ENCODE measurements at places on chromosomes 5 and 9.

DNA sequence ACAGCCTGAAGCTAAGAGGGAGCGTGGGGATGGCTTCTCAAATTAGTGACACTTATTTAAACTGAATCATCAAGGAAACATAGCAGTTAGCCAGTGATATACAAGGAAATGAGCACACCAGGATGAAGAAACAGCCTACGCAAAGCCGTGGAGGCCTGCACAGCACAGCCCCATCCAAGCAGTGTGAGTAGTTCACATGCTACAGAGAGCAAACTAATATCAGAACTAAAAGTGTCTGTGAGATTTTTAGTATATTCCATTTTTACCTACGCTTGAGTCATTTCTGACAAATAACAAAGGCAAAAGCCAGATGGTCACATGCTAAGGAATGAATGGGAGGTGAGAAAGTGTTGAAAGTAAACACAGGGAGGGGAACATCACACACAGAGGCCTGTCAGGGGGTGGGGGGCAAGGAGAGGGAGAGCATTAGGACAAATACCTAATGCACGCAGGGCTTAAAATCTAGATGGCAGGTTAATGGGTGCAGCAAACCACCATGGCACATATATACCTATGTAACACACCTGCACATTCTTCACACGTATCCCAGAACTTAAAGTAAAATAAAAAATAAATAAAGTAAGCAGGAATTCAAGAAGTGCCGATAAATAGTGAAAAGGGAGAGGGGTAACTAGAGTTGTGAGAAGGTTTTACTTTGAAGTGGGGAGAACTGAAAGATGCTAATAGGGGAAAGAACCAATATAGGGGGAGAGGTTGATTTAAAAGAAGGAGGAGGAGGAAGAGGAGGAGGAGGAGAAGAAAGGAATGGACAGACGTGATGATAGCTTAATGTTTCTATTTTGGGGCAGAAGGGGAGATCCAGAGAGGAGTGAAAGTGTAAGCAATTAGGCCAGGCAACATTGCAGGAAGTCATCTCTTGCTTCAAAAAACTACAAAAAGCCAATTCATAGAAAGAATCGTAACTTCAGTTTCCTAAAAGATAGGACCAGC is 100.9 kb upstream of the PTGER4 start:
- no peak for DNase-seq

- DNase-seq = no peak
Observed at GRCh38 chr9:120698766-120699165, 15.5 kb downstream of the MEGF9 start.

DNA sequence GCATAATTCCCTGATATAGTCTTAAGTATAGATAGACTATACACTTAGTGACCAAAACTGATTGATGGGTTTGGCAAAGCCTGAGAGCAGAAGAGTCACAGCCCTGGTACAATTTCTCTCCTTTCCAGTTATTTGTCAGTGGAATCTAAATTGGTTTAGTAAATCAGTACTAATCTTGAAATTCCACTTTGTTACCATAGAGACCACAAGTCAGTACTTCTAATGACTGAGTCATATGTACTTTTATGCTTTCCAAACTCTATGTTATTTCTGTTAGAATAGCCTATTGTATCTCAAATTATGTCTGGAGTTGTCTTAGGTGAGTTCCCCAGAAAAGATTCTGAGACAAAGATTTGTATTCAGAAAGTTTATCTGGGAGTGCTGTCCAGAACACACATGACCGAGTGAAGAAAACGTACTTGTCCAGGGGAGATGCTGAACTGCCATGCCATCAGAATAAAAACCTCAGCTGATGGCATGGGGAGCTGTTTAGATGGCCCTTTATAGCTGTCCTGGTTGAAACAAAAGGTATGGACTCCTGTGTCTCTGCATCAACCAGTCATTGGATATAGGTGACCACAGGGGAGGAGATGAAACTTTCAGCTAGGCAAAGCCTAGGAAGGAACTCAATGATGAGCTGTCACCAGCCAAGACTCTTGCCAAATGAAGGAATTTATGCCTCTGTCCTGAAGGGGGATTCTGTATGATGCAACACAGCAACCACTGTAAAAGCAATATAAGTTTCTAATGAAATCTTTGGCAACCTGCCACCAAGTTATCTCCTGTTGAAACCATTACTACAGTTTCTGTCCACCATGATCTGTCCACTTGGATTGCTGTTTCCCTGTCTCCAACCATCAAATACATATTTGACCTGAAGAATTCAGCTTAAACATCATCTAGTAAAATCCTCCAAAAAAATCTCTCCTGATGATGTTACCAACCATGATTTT is 18.0 kb upstream of the SMC2 start:
- no peak for DNase-seq

DNA sequence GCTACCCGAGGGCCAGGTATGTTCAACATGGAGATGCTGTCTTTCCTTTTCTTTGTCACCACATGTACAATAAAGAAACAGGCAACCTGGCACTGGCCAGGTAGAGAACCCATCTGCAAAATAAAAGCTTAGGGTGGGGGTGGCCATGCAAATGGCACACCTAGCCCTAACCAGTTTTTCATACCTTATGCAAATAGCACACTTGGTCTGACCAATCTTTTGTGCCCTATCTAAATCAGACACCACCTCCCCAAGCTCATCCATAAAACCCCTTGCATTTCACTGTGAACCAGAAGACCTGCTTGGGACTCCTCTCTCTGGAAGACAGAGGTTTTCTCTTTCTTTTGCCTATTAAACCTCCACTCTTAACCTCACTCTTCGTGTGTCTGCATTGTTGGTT is 33.9 kb downstream of the JAKMIP2 start:
- DNase-seq = no peak

DNA sequence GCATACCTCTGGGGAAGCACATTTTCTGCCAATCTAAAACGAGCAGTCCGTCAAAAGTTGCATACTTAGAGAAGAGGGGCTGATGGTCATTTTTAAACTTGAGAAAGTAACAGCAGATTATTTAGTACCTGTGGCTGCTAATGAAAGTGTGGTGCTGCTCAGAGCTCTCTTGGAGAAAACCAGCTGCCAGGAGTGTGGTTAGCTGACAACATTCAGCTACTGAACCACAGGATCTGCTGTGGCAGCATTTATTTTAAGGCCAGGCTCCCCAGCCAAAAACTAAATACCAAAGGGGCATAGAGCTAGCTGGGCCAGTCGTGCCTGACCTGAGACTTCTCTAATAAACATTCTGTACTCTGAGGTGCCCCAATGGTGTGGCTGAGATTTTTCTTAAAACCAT is 203.6 kb downstream of the EDIL3 start:
- DNase-seq = no peak

DNA sequence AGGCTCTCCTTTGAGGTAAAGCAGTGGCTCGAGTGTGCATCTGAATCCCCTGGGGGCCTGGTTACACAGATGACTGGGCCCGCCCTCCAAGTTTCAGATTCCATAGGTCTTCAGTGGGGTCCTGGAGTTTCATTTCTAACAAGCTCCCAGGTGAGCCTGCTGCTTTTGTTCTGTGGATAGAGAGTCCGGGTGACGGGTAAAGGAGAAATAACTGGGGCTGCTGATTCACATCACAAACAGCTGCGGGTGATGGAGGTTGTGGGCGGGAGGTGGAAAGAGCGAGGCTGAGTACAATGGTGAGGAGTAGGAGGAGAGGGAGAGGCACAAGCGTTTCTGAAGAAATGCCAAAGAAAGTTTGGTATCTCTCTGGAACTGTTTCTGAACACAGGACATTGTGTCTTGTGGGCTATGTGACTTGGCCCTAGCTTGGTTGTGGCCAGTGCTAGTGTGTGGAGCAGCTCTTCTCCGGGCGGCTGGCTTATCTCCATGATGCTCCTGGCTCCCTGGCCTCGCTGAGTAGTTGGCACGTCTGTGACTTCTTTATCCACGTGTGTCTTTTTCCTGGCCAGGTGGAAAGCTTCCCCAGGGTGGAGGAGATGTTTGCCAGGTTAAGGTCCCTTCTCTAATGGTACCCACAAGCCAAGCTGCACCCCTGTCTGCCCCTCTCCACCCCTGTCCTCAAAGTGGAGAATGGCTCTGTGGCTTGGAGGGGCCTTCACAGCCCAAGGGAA is 61.7 kb downstream of the HSPA4 start:
- DNase-seq = no peak

DNA sequence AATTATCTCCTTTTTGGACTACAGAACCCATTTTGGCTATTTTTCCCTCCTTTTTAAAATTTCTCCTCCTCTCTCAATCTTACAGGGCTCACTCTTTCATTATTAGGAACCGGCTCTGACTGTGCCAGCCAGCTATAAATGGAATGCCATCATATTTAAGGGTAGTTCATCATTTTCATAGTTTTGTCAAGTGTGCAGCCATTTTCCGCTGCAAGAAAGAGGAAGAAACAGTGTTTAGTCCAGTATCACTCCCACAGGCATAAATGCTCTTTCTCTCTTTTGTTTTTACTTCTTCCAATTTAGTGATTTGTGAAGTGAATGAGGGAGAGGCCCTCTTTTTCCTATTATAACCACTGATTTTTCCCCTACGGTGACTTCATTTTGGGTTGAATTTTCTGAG is 290.0 kb downstream of the NR3C1 start:
- no peak for DNase-seq

DNA sequence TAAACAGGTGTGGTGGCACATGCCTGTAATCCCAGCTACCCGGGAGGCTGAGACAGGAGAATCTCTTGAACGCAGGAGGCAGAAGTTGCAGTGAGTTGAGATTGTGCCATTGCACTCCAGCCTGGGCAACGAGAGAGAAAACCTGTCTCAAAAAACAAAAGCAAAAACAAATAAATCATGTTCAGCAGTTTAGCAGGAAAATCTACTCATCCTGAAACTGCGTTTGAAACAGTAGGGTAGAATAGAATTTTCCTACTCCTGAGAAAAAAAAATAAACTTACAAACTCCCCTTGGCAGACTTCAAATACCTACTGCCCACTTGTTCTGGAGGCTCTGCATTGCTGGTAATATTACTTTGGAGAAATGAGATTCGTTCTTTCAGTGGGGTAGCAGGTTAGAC is 367.7 kb downstream of the GADD45G start:
- DNase-seq = no peak

DNA sequence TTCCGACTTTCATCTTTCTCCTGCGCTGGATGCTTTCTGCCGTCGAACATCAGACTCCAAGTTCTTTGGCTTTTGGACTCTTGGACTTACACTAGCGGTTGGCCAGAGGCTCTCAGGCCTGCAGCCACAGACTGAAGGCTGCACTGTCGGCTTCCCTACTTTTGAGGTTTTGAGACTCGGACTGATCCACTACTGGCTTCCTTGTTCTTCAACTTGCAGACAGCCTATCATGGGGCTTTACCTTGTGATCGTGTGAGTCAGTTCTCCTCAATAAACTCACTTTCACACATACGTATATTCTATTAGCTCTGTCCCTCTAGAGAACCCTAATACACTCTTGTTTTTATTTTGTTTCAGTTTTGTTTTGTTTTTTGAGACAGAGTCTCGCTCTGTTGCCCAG is 10.3 kb downstream of the FKBP15 start:
- DNase-seq = no peak

- no peak for DNase-seq
Observed at GRCh38 chr5:93612855-93613243, 29.8 kb downstream of the NR2F1 start.

GRCh38 chr9:98864281-98865174 is 57.1 kb downstream of the GALNT12 start:
- DNase-seq = no peak

- no peak for DNase-seq
Observed at GRCh38 chr9:78213712-78214111, 22.2 kb upstream of the CEP78 start.

DNA sequence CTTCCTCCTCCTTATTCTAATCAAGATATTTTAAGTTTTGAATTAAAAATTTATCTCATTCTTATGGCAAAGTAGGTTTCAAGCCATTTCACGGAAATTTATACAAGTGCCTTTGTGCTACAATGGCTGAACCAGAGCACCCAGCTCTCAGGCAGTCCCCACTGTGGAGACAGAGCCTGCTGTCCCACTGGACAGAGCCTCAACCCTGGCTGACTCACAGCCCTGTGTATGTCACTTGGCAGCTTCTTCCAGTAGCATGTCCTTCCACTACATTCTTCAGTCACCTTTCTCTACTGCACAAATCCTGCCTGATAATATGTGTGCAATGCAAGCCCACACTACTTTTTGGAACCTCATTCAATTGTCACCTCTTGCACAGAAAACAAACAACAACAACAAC is 253.1 kb downstream of the PDE4D start:
- no peak for DNase-seq

- no peak for DNase-seq
Observed at GRCh38 chr5:90868799-90869198, 310.2 kb downstream of the ADGRV1 start.

GRCh38 chr5:115895821-115896220 is 54.1 kb downstream of the AP3S1 start:
- no peak for DNase-seq

DNA sequence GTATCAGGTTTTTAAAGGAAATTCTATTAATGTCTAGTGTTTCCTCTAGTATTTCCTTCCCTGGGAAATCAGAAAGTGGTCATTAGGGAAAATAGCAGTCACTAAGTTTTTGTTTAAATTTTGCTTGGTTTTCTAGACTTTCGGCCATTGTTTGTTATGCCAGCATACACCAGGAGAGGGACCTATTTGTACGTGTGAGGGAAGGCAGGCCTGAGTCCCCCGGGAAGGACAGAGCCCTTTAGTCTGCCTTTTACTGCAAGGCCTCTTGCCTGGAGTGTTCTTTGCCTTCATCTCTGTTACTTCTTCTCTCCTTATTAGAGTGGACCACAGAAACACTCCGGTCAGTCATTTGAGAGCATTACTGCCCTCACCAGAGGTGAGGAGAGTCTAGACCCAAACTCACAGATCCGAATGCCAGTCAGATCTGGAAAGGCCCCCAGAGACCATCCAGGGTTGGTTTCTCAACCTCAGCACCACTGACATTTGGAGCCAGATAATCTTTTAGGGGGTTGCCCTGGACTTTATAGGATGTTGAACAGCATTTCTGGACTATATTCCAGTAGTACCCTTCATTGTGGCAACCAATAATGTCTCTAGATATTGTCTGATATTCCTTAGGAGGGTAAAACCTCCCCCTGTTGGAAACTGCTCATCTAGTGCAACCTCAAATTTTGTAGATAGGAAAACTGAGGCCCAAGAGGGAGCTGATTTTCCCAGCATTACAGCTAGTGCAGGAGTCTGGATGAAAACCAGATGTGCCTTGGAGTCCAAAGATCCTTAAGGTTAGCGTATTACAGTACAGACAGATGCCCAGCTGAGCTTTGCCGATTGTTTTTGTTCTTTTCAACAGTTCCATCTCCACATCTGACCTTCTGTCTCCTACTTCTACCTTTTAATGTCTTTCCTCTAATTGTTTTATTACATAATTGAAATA is 93.0 kb upstream of the NIPAL4 start:
- DNase-seq = no peak

GRCh38 chr5:132089363-132089762 is 15.8 kb downstream of the CSF2 start:
- no peak for DNase-seq

DNA sequence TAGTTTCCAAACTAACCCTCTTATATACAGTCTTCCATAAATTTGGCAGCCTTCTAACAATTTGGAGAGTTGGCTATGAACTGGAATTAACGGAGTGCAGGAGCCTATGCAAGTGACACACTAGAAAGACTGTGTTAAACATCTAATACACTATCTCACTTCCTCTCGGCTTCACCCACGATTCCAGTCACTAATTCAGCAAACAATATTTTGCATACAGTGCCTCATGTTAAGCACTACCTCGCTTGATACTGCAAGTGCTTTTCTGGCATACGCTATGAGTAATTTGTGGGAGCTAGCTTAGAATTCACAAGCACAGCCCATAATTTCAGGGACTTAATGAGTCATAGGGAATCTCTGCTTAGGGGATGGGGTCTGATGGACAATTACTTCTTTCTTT is 102.5 kb downstream of the ST8SIA4 start:
- DNase-seq = no peak

- DNase-seq = no peak
Observed at GRCh38 chr5:162444129-162444762, 376.7 kb downstream of the GABRG2 start.
